Testis (tissue), 5 donors: ENCODE measurements at places on chromosomes 3 and 15. TPM values are rescaled to one million over a fixed set of nuclear protein-coding genes. Genes with fewer than 3 reads are reported as not detected.

The C3orf20 gene
- 11.0 TPM for total RNA-seq

The ACKR2 gene
- 7.8 TPM for total RNA-seq

The MBNL1 gene
- total RNA-seq: 167 TPM

The RAD54L2 gene
- 49.1 TPM for total RNA-seq

The GOLGA8B gene
- 364 TPM for total RNA-seq

The IL5RA gene
- 0.87 TPM for total RNA-seq

The PRKCD gene
- total RNA-seq: 36.3 TPM
